ENCODE measurements at places on chromosomes 1 and 21.

DNA sequence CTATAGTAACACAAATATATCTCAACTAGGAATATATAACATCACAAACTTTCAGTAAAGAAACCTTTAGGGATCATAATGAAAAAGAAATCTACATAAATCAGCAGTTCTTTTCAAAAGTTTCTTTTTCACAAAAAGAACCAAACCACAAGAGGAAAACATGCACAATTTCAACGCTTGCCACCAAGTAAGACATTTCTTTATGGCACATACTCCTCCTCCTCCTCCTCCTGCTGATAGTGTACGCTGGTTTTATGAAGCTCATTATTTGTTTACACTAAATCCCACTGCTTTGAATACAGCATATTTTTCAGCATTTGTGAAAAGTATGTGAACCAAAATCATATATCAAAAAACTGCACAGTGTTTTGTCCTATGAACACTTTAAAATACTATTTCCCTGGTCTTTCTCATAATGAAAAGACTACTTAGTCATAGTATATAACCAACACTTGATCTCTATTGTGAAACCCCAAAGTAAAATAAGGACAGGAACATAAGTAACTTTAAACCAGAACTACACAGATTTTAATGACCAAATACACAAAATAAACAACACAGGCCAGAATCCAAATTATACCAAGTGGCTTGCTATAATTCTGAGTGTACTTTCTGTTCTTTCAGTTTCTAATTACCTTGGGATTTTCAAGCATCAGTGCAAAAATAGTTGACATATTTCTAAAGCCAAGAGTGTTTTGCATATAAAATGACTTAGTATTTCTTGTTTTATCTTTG lies 184.2 kb downstream of the EIF4G3 start:
- DNase-seq = no peak

DNA sequence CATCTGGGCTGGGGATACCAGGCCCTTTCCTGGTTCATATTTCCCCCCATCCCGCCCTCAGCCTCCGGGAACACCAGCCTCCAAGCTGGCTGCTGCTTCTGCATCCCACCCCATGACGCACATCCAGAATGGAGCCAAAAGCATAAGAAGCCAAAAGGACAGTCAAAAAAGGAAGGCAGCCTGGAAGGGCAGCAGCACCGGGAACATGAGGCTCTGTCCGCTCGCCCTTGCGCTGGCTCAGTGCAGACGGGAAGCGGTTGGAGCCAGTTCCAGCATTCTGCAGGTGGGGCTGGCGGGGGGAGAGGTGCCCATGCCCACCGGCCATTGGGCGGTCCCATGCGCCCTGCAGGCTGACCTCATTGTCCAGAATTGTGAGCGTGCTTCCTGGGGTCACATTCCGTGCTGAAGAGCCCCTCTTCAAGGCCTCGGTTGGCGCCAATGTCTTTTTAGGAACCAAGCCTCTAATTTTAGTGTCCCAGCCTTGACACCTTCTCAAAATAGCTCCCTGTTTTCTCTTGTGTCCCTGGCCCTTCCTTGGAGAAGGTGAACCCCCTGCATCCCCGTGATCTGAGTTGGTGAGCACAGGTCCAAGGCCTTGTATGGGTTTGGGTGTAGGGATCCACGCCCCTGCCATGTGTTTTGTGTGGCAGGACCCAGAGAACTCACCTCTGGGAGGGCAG lies 28.4 kb upstream of the NPPB start:
- no peak for DNase-seq

- no peak for DNase-seq
Observed at GRCh38 chr1:108824051-108824450, 32.8 kb downstream of the AKNAD1 start.

GRCh38 chr1:42370876-42371549 lies 9.6 kb upstream of the RIMKLA start:
- no peak for DNase-seq

GRCh38 chr21:22679207-22679606 lies 1681.0 kb downstream of the NCAM2 start:
- no peak for DNase-seq

DNA sequence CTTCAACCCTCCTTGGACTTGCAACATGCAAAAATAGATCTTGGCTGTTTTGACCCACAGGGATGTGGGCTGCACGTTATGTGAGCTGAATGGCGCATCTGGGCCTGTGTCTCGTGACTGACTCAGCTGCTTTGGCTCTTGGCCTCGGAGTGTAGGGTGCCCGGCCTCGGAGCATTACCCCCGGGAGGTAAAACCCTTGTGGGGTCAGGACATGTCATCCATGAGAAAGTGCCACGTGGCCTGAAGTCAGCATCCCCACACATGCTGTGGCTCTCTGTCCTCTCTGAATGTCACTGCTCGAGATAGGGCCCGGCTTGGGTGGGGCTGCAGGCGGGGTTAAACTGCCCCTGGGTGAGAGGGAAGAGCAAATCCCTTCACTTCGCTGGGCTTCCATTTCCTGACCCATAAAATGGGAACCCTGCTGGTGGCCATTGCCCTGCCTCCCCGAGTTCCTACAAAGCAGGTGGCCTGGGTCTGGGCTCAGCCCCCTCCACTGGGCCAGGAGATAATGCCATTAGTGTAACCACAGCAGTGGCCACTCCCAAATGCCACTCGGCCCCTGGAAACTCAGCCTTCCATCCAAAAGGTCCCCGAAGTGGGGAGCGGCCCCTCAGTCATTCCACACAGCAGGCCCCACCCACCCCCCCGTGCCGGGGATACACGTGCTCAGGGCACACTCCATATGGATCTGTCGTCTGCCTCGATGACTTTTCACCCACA lies 22.8 kb upstream of the TSPEAR start:
- no peak for DNase-seq

DNA sequence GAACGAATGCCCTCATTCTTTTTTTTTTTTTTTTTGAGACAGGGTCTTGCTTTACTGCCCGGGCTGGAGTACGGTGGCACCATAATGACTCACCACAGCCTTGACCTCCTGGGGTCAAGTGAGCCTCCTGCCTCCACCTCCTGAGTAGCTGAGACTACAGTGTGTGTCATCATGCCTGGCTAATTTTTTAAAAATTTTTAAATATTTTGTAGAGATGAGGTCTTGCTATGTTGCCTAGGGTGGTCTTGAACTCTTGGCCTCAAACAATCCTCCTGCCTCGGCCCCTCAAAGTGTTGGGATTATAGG lies 69.4 kb downstream of the ALG14 start:
- DNase-seq = no peak

- DNase-seq = no peak
Observed at GRCh38 chr1:200310824-200311223, 99.0 kb downstream of the ZNF281 start.

DNA sequence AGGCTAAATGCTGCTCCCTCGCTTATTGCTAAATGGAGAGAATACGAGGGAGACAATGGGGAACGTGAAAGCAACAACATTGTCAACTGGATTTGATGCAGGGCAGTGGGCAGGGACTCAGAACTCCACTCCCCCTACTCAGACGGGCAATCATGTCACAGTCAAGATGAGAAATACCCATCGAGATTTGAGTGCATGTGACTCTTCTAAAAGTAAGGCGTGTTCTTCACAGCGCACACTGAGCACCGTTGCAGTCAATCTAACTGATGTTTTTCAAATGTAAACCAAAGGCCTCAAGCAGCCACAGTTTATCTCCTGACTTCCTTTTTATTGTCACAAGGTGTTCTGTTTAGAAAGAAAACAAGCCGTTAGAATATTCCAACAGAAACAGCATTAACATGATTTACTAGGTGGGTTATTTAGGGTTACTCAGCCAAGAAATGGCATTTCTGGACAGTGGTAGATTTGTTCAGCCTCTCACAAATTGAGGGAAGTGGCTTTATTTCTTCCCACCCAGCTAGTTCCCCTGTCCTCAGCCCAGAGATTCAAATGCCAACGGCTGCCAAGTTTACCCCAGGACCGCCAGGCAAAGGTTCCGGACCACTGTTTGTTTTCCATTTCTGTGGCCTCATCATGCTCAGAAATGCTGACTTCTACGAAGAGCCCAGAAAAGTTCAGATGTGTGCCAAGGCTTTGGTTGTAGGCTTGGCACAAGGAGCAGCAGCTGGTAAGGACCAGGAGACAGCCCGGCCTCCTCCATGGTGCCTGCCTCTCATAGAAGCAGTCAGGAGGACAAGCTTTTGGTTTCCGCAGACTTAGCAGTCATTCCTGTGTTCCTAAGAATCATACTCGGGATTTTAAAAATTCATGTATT lies 171.4 kb downstream of the KIF26B start:
- DNase-seq = no peak

DNA sequence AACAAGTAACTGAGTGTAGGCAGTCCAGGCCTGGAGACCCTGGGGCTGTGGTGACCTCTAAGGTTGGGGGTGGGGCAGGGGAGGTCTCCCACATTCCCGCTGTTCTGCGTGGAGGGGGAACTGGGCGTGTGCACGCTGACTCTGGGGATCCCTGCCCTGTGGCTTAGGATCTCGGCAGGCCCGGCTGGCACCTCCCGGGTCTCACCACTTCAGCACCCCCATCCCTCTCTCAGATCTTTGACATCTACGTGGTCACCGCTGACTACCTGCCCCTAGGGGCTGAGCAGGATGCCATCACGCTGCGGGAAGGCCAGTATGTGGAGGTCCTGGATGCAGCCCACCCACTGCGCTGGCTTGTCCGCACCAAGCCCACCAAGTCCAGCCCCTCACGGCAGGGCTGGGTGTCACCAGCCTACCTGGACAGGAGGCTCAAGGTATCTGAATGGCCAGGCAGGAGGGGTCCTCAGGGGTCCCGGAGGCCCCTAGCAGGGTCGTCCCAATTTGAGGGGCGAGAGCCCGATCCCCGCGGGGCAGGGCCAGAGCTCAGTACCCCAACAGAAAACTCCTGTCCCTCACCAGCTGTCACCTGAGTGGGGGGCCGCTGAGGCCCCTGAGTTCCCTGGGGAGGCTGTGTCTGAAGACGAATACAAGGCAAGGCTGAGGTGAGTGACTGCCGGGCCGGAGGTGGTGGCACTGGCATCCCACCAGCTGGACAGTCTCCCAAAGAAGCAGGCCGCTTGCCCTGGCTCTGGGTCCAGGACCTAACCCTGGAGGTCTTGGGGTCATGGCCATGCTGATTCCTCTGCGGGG lies 68.7 kb downstream of the TRIM11 start:
- DNase-seq = no peak
